ENCODE measurements at places on chromosomes 5 and 9. TPM values are rescaled to one million over a fixed set of nuclear protein-coding genes. Genes with fewer than 3 reads are reported as not detected.

TRPM6 gene
- total RNA-seq = 0.44 TPM

MARCOL gene
- total RNA-seq = not detected

KIAA0825 gene
- 5.5 TPM for total RNA-seq

TERT gene
- total RNA-seq = not detected

GRCh38 chr5:117434254-117434653 lies 859.6 kb upstream of the SEMA6A start:
- H3K36me3 ChIP-seq = no peaks in the 10 kb centered on the region
- no peak for DNase-seq

DNA sequence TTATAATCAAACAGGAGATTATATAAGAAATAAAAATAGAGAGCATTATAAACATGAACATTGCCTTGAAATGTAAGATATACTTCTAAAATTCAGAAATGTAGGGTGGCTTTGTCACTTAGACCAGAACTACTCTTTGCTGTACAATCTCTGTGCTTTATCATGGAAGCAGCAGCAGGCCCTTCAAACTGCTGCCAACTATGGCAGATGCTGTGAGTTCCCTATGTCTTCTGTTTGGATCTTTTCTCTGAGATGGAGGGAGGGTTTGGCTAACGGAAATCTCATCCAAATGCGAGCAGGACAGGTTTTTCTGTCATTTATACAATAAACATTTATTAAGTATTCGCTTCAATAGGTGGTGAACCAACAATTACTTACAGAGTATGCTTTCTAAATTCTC lies 34.8 kb upstream of the RICTOR start:
- no peak overlapping the region for H3K4me3 ChIP-seq
- DNase-seq = no peak
- H3K27ac ChIP-seq = no peak overlapping the region
- no peaks in the 10 kb centered on the region for H3K4me1 ChIP-seq

DNA sequence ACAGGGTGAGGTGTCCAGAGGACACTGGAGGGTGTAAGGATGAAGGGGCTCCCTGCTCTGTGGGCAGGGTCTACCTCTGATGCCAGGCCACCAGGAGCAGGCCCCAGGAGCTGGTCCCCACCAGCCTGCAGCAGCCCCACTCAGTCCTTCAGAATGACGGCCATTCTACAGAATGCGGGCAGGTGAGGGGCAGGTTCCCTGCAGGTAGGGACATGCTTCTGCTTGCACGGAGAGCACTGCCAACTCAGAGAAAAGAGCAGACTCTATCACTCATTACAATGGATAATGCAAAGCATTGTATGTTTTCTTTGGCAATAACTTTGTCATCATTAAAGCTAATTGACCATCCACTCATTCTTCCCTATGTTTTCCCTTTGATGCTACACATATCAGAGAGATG lies 39.0 kb downstream of the DDX31 start:
- H3K27ac ChIP-seq = no peak overlapping the region
- H3K4me1 ChIP-seq = no peaks in the 10 kb centered on the region
- H3K4me3 ChIP-seq = no peak overlapping the region
- H3K27me3 ChIP-seq = no peaks in the 10 kb centered on the region
- peaks cover 62% of the 10 kb centered on the region for H3K36me3 ChIP-seq

GRCh38 chr5:134554319-134555222 lies 29.1 kb downstream of the JADE2 start:
- peak; percentile 55 for DNase-seq
- H3K4me1 ChIP-seq = peaks cover 54% of the 10 kb centered on the region
- H3K27me3 ChIP-seq = no peaks in the 10 kb centered on the region

DNA sequence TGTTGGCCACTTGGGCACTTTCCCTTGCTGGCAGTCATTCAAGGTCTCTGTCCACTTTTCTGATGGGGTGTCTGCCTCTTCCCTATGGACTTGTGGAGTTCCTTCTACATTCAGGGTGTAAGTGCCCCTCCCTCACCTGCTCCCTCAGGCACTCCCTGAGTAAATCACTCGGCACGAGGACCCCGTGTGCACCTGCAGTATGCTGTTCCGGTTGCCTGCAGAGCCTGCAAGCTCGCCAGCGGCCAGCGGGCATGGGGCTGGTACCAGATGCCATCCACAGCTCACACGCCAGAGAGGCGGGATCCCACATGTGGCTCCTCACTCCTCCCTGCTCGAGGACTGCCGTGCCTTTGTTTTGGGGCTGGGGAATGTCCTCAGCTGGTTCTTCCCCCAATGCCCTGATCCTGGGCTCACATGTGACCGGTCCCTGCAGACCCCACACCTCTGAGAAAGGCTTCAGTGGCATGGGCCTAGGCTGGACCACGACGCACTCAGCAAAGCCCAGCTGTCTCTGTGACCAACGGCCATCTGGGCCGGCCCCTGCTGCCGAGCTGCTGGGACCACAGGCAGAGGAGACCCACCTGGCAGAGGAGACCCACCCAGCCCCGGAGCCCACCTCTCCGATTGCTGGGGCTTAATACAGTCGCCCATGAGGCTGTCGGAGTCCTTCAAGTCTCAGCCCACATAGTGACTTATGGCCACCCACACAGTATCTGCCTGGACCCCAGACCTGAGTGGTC lies 46.1 kb upstream of the CLPTM1L start:
- H3K4me3 ChIP-seq = no peak overlapping the region
- peaks cover 7% of the 10 kb centered on the region for H3K4me1 ChIP-seq
- peak; percentile 41 for DNase-seq
- no peak overlapping the region for H3K27ac ChIP-seq
- peaks cover 42% of the 10 kb centered on the region for H3K27me3 ChIP-seq
- no peaks in the 10 kb centered on the region for H3K36me3 ChIP-seq

GRCh38 chr5:25488119-25488518 lies 843.3 kb upstream of the CDH10 start:
- H3K27ac ChIP-seq = no peak overlapping the region
- H3K36me3 ChIP-seq = no peaks in the 10 kb centered on the region
- no peak overlapping the region for H3K4me3 ChIP-seq
- no peaks in the 10 kb centered on the region for H3K27me3 ChIP-seq

- H3K36me3 ChIP-seq = peaks cover 19% of the 10 kb centered on the region
- peaks cover 14% of the 10 kb centered on the region for H3K4me1 ChIP-seq
- peak within 1 kb of the TSS; percentile 34 for H3K27ac ChIP-seq
- peak within 1 kb of the TSS; percentile 56 for H3K4me3 ChIP-seq
- DNase-seq = peak; percentile 85
- no peaks in the 10 kb centered on the region for H3K27me3 ChIP-seq
Measured at GRCh38 chr9:124852829-124853531, at the start of gene WDR38. Gene WDR38, plus strand, starts transcription at chr9:124853460. Its CDS starts 72 bp downstream, at chr9:124853532.

DNA sequence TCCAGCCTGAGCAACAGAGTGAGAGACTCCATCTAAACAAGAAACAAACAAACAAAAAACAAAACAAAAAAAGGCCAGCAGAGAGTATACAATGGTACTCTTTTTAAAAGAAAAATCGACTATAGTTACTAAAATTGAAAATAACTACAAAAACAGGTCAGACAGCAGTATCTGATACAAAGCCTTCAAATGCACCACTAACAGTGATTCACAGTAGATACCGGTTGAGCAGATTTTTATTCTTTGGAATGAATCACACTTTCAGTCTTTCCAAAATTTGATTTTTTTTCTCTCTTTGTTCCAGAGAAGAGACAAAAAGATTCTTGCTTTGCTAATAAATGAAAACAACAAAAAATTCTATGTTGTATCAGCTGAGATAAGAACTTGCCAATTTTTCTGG lies 36.9 kb downstream of the ROR2 start:
- no peak for DNase-seq
- no peak overlapping the region for H3K4me3 ChIP-seq
- no peak overlapping the region for H3K27ac ChIP-seq
- H3K36me3 ChIP-seq = no peaks in the 10 kb centered on the region
- H3K4me1 ChIP-seq = no peaks in the 10 kb centered on the region
- H3K27me3 ChIP-seq = peaks cover 7% of the 10 kb centered on the region

GRCh38 chr5:151053796-151054462 lies 26.9 kb downstream of the TNIP1 start:
- H3K4me1 ChIP-seq = peaks cover 24% of the 10 kb centered on the region
- H3K27ac ChIP-seq = peak overlapping the region; percentile 6
- H3K4me3 ChIP-seq = no peak overlapping the region
- H3K36me3 ChIP-seq = peaks cover 96% of the 10 kb centered on the region
- H3K27me3 ChIP-seq = no peaks in the 10 kb centered on the region

DNA sequence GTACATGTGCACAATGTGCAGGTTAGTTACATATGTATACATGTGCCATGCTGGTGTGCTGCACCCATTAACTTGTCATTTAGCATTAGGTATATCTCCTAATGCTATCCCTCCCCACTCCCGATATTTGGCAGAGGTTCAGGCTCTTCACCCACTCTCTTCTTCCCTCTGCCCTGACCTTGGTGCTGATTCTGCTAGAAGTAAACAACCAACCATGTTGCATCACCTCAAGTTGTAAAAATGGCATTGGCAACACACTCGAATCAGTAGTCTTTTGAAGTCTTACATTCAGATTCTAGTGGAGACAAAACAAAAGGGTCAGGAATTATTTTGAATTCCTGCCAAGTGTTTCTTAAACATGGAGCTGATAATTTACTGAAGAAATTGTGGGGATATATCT lies 40.0 kb downstream of the PRR16 start:
- H3K4me1 ChIP-seq = no peaks in the 10 kb centered on the region
- DNase-seq = no peak
- no peaks in the 10 kb centered on the region for H3K36me3 ChIP-seq
- no peaks in the 10 kb centered on the region for H3K27me3 ChIP-seq

DNA sequence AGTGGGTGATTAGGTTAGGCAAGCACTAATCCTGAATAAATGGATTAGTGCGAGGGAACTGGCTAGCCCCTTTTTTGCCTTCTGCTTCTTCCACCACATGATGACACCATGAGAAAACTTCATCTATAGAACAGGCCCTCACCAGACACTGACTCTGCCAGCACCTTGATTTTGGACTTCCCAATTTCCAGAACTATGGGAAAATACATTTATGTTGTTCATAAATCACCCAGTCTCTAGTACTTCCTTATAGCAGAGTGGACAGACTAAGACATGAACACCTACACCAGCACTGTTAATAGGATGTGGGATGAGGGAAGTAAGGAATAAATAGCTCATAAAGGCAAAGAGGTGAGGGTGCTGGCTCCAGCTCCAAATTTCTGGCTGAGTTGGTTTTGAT lies 1.4 kb downstream of the ZNF622 start:
- H3K27me3 ChIP-seq = no peaks in the 10 kb centered on the region
- peaks cover 75% of the 10 kb centered on the region for H3K4me1 ChIP-seq
- H3K4me3 ChIP-seq = peak overlapping the region; percentile 93
- no peak overlapping the region for H3K27ac ChIP-seq
- no peak for DNase-seq

- H3K27me3 ChIP-seq = no peaks in the 10 kb centered on the region
- H3K4me3 ChIP-seq = peak overlapping the region; percentile 4
- DNase-seq = no peak
Measured at GRCh38 chr5:88833371-88834130, 49.4 kb downstream of the MEF2C start.

Data from lower lobe of right lung (tissue), 2 donors.